CD8-positive, alpha-beta memory T cell (primary cell): ENCODE measurements at places on chromosomes 13 and 19. TPM values are rescaled to one million over a fixed set of nuclear protein-coding genes. Genes with fewer than 3 reads are reported as not detected.

GRCh38 chr19:45099467-45100191, 6.7 kb downstream of the PPP1R37 start:
- DNase-seq = no peak

DNA sequence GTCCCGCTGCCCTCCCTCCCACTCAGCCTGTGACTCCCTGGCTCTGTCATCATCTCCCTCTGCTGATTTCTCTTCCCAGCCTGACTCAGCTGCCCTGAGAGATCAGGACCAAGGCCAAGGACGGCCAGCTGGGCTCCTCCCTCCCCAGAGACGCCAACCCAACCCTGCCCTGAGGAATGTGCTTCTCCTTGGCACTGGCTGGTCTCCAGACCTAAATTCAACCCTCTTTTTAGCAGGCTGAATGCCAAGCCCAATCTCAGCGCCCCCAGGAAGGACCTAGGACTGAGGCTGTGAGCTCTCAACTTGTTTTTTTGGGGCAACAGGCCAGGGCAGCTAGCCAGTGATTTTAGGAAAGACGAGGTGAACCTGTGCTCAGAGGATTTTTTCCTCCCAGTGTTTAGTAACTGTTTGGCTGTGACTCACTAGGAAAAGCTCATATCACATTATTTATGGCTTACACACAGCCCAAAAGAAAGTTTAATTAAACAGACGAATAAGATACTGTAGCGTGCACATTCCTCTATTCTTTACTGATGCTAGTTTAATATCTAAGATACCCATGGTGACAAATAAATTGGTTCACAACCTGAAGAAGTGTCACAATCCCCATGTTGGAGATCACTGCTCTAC, 7.4 kb upstream of the IGFL1 start:
- DNase-seq = no peak

- DNase-seq = no peak
Measured at GRCh38 chr13:24716011-24716410, 35.8 kb downstream of the ATP12A start.

- no peak for DNase-seq
Measured at GRCh38 chr19:33410915-33411401, 37.4 kb downstream of the CEBPG start.

Gene FOXA3
- 0.59 TPM for total RNA-seq
